ENCODE measurements at places on chromosomes 3 and 15. TPM values are rescaled to one million over a fixed set of nuclear protein-coding genes. Genes with fewer than 3 reads are reported as not detected.

DNA sequence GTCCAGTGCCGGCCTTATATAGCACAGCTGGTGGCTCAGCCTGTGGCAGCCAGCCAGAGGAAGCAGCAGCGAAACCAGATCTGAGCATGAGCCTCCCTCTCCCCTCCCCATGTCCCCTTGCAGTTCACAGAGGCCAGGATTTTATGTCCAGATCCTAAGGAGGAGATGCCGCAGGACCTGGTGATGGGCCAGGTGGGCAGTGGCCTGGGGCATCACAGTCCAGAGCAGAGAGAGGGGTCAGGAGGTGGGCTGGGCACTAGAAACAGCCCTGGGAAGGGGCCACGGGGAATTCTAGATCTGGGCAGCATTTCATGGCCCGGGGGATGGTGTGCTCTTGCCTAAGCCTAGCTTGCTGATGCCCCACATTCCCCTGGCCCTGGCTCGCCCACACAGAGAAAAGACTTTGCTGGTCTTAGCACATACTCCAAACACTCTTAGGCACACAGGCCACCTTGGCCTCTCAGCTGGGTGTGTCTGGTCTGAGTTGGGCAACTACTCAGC lies 259 bp upstream of the CILP start:
- no peak for DNase-seq

GRCh38 chr3:108035751-108036150 lies 55.1 kb downstream of the CD47 start:
- DNase-seq, result no peak

GRCh38 chr15:88979674-88980073 lies 66.5 kb upstream of the MFGE8 start:
- no peak for DNase-seq

GRCh38 chr3:101495552-101495951 lies 17.5 kb downstream of the SENP7 start:
- DNase-seq, result no peak

- no peak for DNase-seq
These were observed 42.7 kb upstream of the SKOR1 start for GRCh38 chr15:67782691-67782991.

IL17RC gene
- total RNA-seq, result 52.2 TPM

- DNase-seq, result no peak
These were observed 349.4 kb upstream of the SEMA6D start for GRCh38 chr15:47367726-47368390.

JMJD7 gene
- 11.3 TPM for total RNA-seq

SV2B gene
- not detected for total RNA-seq

- no peak for DNase-seq
These were observed 39.8 kb downstream of the SMARCC1 start for GRCh38 chr3:47741925-47742324.

CFAP20DC gene
- not detected for total RNA-seq

GRCh38 chr3:168341956-168342936 lies 246.5 kb upstream of the GOLIM4 start:
- no peak for DNase-seq

DNA sequence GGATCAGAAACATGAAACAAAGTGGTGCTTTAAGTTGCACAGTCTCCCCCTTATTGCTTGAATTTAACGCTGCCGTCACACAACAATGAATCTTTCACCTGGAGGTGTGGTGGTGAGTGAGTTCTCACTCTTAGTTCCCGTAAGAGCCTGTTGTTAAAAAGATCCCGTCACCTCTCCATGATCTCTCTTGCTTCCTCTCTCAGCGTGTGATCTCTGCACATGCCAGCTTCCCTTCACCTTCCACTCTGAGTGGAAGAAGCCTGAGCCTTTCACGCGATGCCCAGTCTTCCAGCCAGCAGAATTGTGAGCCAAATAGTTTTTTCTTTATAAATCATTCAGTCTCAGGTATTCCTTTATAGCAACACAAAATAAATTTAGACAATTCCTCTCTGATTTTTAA lies 136.7 kb upstream of the CHL1 start:
- no peak for DNase-seq

TMEM40 gene
- total RNA-seq, result not detected

DNA sequence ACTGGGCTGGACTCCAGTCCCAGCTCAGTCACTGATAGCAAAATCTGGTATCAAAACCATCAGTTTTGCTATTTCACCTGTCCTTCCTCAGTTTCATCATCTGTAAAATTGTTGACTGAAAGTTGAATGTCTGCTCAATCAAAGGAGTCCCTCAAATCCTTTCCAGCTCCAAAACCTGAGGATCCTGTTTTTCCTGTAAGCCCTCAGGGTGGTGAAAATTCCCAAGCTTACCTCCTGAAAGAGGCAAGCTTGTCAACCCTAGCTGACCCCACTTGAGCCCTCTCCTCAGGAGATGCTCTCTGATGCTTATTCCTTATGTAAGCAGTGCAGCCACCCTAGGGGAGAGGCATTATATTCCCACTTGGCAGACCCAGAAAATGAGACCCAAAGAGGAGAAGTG lies 82.6 kb downstream of the HMG20A start:
- DNase-seq, result no peak

DNA sequence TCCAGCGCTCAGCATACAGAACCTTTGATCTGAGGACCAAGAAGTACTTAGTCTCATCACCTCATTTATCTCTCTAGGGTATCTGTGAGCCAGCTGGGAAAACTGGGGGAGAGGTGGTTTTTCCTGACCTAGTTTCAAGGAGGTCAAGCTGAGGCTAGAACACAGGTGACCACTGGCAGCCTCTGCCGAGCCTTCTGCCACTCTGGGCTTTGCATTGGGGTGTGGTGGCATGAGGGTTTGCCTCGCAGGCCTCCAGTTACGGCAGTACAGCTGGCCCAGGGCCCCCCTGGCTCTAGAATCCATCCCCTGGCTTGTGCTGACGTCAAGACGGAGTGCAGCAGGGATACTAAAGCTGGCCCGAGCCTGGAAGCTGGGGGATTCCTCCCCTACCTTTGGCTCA lies 34.7 kb upstream of the CDCP1 start:
- DNase-seq, result no peak

TUSC7 gene
- total RNA-seq, result not detected

DNA sequence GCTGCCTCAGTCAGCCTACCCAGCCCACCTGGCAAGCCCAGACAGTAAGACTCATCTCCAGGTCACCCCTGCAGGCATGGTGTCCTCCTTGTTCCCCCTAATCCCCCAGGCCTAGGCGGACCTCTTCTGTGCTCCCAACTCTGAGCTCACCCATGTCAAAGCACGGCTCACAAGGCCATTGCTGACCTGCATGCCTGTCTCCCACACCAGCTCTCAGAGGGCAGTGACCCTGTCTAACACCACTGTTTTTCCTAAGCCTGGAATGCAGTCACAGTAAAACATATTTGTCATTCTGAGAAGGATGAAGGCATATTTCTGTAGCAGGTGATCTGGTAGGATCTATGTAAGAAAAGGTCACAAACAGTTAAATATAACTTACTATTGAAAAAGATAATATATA lies 110.3 kb upstream of the HACD2 start:
- no peak for DNase-seq

Data from thoracic aorta (tissue), 2 donors.